ENCODE measurements at places on chromosomes 11 and 22.

- no peak for DNase-seq
These were observed 471.0 kb downstream of the INSC start for GRCh38 chr11:15585602-15586331.

DNA sequence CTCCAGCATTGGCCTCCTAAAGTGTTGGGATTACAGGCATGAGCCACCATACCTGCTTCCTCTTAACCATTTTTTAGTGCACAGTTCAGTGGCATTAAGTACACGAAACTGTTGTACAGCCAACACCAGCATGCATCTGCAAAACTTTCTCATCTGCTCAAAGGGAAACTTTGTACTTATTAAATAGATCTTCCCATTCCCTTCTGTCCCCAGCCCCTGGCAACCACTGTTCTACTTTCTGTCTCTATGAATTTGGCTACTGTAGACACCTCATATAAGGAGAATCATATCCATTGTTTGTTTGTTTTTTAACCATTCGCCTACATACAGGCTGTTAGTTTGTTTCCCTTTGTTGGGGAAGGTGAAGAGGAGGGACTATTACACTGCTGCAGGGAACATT, 6.5 kb upstream of the EP300 start:
- no peak for DNase-seq

- no peak for DNase-seq
These were observed 1.0 kb downstream of the SYCE3 start for GRCh38 chr22:50561401-50562358.

DNA sequence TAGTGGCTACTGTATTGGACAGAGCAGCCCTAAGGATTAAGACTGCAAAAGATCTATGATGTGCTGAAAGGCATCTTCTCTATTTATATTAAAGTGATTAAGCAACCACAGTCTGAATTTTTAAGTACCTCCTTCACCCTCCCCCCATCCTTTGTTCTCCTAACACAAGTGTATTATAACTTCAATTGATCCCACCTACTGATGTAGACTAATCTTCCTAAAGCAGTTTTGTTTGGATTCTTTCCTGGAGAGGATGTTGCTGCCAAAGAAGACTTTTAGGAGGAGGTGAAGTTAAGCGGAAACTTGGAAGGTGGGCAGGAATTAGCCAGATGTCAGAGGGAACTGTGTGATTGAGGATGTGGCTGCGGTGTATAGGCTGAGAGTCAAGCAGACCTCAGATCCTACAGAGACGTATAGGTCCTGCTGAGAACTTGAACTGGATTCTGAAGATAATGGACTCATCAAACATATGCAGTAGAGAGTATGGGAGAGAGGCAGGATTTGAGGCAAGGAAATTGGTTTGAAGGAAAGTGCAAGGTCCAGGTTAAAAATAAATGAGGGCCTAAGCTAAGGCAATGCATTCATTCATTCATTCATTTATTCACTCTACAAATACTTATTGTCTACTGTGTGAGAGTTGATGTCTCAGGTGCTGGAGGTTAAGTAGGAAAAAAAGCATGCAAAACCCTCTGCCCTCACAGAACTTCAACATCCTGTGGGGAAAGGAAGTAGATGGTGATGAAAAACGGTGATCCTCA, 5.2 kb upstream of the RASSF10 start:
- no peak for DNase-seq

- no peak for DNase-seq
These were observed 7.5 kb upstream of the HTR3A start for GRCh38 chr11:113967361-113967760.

- no peak for DNase-seq
These were observed 19.8 kb downstream of the BARX2 start for GRCh38 chr11:129395432-129395831.

DNA sequence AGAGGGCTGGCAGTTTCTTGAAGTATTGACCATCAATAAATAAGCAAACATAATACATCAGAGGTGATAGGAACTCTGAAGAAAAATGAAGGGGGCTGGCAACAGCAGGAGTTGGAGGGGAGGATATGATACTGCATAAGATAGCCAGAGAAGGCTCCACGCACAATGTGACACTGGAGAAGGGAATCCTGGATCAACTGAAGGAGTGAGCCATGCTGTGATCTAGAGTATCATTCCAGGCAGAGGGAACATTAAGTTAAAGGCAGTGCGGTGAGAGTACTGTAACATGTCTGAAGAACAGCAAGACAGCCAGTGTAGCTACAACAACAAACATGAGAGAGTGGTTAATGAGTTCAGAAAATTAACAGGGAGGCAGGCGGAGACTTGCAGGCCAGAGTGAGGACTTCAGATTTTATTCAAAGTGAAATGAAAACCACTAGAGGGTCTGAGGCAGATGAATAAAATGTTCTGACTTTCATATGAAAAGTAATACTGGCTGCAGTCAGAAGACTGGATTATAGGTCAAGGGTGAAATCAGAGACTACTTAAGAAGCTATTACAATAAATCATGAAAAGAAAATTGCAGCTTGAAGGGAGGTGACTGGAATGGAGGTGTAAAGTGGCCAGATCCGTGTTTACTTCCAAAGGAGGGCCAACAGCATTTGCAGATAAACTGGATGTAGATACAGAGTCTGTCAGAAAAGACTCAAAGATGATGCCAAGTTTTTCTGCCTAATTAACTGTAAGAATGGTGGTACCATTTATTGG, 49.4 kb downstream of the RRAS2 start:
- no peak for DNase-seq

- no peak for DNase-seq
These were observed 16.9 kb downstream of the SMCO4 start for GRCh38 chr11:93526346-93526633.

- DNase-seq: no peak
These were observed 228.0 kb downstream of the AASDHPPT start for GRCh38 chr11:106305458-106305857.

DNA sequence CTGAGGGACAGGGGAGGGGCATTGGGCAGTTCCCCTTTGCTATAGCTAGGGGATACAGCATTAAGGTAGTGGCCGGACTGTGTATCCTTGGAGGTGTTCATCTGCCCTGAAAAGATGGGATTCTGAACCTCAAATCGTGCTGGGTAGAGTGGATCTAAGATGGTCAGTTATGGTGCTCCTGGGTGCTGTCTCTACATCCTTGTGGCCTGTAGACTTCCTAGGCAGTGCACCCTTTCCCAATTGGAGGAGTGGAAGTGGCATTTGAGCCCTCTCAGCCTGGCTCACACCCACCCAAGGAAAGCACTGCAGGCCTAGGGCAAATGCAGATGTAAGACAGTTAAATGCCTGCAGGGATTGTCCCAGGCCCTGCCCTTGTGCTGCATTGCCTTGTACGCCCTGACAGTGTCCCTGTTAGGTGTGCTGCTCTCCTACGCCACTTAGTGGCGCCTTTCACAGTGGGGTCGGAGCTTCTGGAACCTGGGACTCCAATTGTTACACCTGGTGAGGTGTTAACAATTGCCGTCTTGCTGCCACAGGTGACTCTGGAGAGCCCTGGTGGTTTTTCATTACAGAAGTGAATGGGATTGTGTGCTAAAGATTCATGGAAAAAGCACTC, 35.0 kb downstream of the PPFIBP2 start:
- no peak for DNase-seq

DNA sequence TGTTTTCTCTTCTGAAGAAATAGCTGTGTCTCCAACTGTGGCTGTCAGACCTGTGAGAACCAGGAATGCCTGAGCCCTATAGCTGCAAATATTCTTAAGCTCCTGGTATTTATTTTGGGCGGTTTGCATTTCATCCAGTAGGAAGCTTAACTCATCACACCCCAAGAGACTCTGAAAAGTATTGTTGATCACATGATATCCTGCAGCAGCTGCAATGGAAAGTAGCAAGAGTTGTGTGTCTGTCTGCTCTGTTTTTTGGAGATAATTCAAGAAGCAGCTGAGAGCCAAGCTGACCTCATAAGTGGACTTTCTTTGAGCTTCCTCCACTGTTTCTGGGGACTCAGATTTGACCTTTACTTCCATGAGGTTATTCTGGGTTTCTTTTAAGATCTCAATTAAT, 36.4 kb upstream of the MRPL17 start:
- no peak for DNase-seq

DNA sequence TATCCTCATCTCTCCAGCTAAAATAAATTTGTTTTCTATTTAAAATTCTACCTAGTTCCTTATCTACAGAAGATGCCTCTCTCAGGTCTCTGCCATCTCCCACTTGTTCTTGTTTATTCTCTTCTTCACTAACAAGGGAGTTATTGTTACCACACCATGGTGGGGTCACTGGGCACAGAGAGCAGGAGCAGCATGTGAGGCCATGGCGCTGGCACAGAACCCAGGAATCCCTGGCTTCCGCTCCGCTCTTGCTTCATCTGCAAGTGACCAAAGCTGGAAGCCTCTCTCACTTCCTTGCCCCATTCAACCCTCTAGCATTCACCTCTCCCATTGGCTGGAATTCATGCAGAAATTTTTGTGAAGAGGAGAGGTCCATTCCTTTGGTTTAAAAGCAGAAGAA, 190.7 kb upstream of the NCAM1 start:
- DNase-seq: no peak

GRCh38 chr11:129237880-129238638, 45.9 kb upstream of the ARHGAP32 start:
- DNase-seq: no peak

- DNase-seq: no peak
These were observed 12.9 kb upstream of the ARFGAP3 start for GRCh38 chr22:42869888-42870480.

DNA sequence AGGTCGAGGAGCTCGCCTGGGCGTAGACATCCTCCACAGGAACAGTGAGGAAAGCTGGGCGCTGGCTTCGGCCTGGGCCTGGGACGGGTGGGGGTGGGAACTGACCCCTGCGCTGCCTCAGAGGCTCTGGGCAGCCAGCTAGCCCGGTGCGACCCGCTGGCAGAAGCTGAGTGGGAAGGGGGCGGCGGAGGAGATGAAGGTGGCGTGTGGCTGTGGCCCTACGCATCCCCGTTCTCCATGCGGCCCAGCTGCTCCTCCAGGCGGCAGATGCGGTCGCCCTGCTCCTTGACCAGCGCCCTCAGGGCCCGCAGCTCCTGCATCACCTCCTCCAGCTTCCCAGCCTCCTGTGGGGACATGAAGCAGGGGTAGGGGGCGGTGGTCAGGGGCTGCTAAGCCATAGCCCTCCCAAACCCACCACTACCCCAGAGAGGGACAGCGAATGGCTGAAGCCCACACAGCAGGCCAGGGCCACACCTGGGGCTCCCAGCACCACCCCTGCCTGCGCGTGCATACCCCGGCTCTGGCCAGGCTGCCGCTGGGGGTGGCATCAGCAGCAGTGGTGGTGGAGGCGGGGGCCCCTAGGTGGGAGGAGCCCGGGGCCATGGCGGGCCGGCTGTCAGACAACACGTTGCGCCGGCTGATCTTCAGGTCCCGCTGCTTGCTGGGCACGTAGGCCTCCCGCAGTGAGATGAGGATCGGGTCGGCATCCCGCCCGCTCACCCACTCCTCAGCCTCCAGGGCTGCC, 848 bp upstream of the PTPRCAP start:
- DNase-seq: no peak

DNA sequence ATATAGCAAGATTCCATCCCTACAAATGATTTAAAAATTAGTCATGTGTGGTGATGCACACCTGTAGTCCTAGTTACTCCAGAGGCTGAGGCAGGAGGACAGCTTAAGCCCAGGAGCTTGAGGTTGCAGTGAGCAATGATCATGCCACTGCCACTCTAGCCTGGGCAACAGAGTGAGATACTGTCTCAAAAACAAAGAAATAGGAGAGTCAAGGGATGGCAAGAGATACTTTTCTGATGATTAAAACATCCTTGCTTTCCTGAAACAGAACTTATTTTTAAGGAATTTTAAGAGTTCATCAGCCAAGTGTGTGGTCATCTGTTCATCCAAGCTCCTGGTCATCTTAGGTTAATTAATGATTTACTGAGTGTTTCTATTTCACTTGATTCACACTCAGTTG, 1252.0 kb downstream of the LRRC4C start:
- DNase-seq: no peak

GRCh38 chr11:32082346-32082986, 8.4 kb upstream of the RCN1 start:
- DNase-seq: no peak

DNA sequence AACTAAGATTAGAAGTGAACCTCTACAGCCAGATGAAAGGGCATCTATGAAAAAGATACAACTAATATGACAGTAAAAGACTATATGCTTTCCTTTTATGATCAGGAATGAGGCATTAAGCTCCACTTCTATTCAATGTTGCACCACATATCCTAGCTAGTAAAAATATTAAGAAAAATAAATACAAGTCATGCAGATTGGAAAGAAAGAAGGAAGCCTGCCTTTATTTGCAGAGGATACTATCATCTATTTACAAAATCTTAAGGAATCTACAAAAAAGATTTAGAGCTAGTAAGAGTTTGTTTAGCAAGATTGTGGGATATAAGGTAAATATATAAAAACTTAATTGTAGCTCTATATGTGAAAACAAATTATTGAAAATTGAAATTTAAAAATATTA, 308.8 kb downstream of the DYNC2H1 start:
- DNase-seq: no peak

GRCh38 chr22:48054596-48054995, 1292.1 kb downstream of the TBC1D22A start:
- DNase-seq: no peak

- DNase-seq: peak; percentile 71
These were observed 243.9 kb upstream of the SYN3 start for GRCh38 chr22:33302049-33302545.

GRCh38 chr11:14793546-14793945, 98.5 kb downstream of the CYP2R1 start:
- DNase-seq: no peak

DNA sequence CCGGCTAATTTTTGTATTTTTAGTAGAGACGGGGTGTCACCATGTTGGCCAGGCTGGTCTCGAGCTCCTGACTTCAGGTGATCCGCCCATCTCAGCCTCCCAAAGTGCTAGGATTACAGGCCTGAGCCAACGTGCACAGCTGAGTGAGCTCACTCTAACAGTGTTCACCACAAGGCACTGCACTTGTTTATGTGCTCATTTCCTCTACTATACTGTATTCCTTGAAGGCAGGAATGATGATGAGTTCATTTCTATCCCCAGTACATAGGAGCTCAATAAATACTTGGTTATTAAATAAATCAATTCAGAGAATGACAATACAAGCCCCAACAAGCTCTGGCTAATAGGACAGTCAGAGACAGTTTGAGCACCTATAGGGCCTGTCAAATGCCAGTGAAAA, 29.1 kb downstream of the ALG8 start:
- no peak for DNase-seq

DNA sequence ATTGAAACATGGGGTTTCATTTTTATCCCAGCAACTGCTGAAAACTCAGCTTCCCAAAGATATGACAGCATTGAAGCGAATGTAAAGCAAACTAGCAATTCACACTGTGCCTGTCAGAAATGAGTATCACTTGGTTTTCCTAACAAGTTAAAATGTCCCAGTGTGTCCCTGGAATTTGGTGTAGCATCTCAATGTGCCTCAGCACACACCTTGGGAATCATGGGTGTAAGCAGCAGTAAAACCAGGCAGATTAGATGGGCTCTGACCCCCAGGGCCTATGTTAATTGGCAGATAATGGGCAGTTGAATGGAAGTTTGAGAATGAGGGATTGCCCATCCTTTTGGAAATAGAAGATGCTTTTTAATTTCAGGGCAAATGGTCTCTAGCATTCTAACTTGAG, 784.9 kb upstream of the LRRC4C start:
- DNase-seq: no peak
